ENCODE measurements at places on chromosomes 1 and 21. TPM values are rescaled to one million over a fixed set of nuclear protein-coding genes. Genes with fewer than 3 reads are reported as not detected.

Gene EDN2
- 37.1 TPM for total RNA-seq

Gene SPRR3
- not detected for total RNA-seq

Gene ITLN1
- not detected for total RNA-seq

Gene OVAAL
- 0.46 TPM for total RNA-seq
